Nephron progenitor cell (in vitro differentiated cells): ENCODE measurements at places on chromosomes 1 and 21.

- no peak for DNase-seq
These were observed 45.4 kb downstream of the ADSS2 start for GRCh38 chr1:244406337-244406736.

DNA sequence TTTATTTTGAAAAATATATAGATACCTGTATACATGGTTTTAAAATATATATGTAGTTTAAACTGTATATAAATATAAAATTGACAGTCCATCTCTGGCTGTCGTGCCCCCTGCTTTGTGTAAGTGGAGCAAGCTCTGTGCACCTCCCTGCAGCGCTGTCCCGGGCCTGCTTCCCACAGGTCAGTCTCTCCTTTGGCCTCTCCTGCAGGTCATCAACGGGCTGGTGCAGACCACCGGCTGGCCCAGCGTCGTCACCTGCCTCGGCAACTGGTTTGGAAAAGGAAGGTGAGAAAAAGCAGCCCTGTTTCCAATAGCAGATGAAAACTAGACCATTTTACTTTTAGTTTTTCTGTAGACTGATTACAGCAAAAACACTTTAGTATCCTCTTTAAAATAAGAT is 28.5 kb downstream of the SLC37A1 start:
- no peak for DNase-seq

DNA sequence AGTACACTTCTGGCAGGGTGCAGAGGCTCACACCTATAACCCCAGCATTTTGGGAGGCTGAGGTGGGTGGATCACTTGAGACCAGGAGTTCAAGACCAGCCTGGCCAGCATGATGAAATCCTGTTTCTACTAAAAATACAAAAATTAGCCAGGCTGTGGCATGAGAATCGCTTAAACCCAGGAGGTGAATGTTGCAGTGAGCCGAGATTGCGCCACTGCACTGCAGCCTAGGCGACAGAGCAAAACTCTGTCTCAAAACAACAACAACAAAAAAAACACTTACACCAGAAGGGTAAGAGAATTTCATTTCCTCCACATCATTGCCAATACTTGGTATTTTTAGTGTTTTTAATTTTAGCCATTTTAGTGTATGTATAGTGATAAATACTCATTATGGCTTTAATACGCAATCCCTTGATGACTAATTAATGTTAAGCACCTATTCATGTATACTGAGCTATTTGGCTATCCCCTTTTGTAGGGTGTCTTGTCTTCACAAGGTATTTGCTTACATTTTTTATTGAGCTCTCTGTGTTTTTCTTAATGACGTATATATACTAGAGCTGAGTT is 77.1 kb upstream of the TNR start:
- DNase-seq: no peak

DNA sequence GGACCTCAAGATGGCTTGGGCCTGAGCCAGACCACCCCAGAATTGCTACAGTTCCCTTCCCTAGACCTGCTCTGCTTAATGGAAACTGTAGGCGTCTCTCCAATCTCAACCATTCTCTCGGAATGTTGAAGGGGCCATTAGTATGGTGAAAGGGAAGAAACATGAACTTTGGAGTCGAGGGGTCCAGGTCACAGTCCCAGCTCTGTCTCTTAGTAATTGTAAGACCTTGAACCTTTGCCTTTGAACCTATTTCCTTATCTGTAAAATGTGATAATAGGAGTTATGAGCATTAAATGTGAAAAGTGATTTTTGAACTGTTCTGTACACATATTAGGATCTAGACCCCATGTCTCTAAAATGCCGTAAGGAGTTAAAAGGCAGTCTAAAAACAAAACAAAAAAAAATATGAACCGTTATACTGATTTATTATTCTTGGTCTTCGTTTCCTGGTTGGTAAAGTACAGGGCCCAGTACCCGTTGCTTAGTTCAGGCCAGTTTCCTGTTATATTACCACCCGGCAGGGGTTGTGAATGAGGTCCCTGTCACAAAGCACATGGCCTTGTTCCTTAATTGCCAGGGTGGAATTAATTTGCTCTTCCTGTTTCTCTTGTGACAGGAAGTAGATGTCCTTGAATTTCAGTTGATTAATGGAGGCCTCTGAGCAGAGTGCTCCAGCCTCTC is 42.3 kb downstream of the TCEANC2 start:
- no peak for DNase-seq

GRCh38 chr1:226912587-226913176 is 27.4 kb upstream of the COQ8A start:
- peak; percentile 54 for DNase-seq

- DNase-seq: no peak
These were observed 55.5 kb downstream of the PLA2G4A start for GRCh38 chr1:186884251-186884650.

DNA sequence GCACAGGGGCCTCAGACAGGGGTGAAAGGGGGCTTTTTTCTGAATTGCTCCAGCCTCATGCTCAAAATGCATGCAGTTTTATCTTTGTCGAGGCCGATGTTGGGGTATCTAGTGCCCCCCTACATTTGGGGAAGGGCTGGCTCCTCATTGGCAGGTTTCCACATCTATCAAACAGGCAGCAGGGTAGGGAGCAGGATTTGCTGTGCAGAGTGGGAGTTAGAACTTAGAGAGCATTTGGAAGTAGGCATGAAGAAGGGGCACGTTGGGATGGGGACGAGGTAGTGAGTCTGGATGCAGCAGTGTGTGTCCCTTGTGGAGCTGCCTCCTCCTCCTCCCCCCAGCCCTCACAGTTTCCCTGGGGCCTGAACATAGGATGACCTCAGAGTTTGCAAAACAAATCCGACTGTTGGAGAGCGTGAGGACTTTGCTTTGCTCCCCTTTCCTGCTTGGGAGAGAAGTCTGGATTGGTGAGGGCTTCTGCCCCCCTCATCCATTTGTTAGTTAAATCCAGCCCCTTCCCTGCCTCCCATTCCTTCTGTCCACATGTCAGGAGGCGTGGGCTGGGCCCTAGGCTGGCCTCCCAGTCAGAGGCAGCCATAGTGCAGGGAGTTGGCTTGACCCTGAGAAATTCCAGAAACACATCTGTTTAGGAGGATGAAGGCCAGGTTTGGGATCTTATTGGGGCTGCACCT is 36.9 kb upstream of the GPR37L1 start:
- no peak for DNase-seq

- DNase-seq: peak; percentile 26
These were observed 10.1 kb downstream of the DOP1B start for GRCh38 chr21:36166705-36167104.

GRCh38 chr1:217322834-217323233 is 308.1 kb downstream of the GPATCH2 start:
- no peak for DNase-seq

- DNase-seq: no peak
These were observed 80.2 kb downstream of the VPS13D start for GRCh38 chr1:12309783-12310742.

DNA sequence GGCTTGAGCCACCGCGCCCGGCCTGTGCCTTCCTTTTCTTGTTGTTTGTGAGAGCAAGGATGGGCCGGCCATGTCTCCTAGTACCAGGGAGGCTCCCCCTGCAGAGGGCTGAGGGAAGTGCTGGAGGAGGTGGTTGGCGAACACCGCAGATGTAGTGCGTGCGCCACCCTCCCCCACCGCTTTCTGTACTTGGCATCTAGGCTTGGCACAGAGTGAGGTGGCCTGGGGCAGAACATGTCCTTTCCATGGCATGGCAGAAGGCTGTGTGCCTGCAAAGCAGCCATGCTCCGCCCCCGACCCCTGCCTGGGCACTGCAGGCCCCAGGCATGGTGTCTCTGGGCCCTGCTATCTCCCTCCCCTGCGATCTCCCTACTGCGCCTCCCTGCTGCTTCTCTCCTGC is 30.7 kb downstream of the ALPL start:
- DNase-seq: peak; percentile 33

DNA sequence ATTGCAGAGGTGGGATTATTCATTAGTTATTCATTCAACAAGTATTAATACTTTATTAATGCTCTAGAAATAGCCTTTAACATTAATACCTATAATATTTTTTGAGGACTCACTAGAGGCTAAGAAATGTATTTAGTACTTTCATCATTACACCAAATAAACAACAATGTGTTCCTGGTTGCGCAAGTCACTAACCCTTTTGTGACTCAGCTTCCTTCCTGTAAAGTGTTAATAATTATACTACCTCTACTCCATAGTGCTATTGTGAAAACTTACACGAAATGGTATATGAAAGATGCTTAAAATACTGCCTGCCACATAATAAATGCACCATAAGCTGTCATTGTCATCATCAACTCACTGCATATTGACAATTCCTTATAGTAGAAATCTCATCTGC is 431.0 kb downstream of the DPYD start:
- no peak for DNase-seq

DNA sequence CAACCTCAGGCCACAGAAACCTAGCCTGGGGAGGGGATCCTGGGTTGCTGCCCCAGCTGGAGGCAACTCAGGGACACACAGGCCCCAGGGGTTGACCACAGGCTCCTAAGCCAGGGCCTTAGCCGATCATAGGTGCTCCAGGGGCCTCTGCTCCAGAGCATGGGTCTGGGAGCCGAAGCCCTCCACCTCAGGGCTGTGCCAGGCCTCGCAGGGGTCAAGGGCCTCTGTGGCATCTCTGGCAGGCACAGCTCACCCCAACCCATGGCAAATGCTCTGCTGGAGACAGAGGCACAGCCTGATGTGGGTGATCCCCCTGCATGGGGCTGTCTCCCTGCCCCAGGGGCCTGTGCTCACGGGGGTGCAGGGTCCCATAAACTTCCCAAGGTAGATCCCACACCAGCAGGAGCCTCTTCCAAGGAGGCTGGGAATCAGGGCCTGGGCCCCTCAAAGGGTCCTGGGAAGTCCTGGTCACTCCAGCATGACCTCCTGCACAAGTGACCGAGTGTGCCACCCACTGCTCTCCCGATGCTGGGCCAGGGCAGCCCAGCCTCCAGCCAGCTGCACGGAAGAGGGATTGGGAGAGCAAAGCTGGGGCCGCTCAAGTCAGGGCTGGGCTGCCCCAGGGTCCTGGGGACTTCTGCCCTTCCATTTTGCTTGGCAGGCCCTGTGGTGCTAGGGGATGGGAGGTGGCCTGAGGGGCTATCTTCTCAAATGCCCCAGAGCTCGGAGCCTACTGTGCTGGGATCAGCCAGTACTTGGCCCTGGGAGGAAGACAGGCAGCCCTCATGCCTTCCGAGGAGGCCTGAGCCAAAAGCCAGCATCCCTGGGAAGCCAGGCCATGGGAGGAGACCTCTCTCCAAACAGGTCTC is 22.2 kb upstream of the PRSS38 start:
- DNase-seq: no peak
